ENCODE measurements at places on chromosomes 16 and 17.

DNA sequence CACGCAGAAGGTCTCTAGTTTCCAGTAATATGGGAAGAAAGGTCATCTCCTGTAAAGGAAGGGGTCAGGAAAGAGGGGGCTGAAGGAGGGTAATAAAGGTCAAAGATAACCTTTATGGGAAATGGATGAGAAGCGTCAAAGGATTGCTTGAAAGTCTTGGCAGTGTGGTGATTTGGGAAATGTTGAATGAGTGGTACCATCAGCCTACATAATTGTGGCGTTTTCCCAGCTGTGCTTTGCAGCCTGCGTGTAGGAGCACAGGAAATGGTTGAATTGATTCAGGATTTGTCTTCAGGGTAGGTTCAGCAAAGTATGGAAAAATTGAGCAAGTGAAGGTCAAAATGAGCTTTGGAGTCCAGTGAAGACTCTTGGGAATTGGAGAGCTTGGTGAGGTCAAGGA, 115.8 kb upstream of the NOL11 start:
- DNase-seq = no peak

GRCh38 chr16:73054813-73055482, 7.0 kb upstream of the ZFHX3 start:
- no peak for DNase-seq

GRCh38 chr17:79650861-79651260, 40.0 kb upstream of the RBFOX3 start:
- no peak for DNase-seq

DNA sequence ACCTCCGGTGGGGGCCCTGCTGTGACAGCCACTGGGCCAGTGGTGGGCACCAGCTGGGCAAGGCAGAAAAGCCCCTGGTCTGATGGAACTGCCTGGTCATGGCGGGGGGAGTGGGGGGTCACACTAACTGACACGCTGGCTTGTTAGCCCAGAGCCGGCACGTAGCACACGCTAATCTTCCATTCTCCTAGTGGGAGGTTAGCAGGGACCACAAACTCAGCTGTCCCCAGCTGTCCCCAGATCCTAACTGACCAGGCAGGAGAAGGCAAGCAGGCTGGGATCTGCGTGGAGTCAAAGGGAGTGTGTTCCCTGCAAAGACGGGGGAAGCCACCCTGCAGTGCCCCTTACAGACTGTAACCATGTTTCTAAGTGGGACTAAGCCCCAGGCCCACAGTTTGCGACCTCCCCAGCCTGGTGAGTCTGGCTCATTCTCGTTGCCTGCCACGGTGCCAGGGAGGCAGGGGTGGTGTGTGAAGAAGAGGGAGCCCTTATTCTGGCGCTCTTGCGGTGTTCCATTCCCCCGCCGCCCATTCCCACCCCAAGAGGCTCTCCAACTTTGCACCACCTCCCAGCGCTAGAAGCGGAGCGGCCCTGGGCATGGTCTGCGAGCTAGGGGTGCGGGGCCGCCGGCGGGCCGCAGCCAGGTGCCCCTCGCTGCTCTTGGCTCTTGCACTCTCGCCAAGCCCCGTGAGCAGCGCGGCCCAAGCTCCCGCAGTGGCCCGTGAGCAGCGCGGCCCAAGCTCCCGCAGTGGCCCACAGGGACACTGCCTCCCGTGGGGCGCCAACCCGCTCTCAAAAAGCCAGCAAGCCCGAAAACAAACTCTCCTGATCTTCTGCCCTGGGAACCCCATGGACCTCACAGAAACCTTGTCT, 12.1 kb upstream of the ZNF423 start:
- no peak for DNase-seq

DNA sequence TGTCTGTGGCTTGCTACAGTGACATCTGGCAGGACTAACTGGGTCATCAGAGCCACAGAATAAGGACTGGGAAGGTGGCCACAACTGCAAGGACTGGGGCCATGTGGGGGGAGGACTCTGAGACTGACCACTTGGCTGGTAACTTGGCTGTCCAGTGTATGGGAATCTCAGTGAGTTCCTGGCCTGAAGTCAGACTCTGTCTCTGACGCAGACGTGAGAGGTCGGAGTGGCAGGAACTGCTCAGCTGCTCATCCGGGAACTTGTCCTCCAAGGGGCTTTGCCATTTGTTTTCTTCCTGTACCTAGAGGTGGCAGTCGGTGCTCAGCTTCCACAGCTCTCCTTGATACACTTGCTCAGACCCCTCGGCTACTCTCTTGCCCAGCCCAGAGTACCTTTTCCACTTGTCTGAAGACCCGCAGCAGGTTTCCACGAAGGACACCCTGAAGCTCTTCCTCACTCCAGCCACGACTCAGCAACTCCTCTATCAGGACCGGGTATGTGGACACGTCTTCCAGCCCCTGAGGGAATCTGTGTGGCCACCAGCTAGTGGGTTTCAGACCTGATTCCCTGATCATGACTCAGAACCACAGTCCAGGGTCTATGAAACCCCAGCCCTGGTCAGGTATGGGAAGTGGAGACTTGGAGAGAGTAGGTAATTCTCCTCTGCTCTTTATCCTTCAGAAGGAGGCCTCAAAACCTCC, 7.3 kb upstream of the DPEP3 start:
- DNase-seq = no peak

DNA sequence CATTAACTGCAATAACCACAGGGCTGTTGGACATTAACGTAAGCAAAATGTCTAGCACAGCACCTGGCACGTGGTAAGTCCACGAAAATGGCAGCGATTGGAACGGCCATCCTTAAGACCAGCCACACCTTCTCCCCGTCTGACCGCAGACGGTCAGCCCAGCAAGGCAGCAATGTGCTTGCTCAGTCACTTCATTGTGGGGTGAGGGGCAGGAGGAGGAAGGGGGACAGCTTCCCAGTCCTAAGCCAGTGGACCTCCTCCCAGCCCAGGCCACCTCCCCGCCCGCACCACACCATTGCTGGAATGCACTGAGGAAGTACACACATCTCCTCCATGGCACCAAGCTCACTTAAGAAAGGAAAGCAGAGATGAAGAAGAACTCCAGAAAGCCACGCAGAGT, 8.6 kb upstream of the MYLK3 start:
- DNase-seq = no peak

DNA sequence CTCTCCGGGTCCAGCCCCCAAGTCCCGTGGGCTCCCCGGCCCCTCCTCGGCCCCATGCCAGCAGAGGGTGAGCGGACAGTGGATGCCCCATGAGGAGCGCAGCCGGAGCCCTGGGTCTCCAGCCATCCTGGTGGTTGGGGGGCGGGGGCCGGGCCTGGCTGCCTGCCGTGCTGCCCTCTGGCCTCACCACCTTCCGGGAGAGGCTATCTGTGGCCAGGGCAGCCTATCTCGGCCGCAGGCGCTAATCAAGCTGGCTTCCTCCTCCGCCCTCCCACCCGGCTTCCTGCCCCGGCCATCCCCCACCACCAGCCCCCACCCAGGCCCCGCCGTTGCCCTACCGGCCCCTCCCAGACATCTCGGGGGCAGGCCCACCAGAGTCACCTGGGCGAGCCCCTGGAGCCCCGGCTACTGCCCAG, 46.8 kb downstream of the ZFPM1 start:
- DNase-seq = no peak

GRCh38 chr16:27762441-27762840, 212.5 kb downstream of the KATNIP start:
- DNase-seq = no peak
